H9 (cell line): ENCODE measurements at places on chromosomes 1 and 21.

DNA sequence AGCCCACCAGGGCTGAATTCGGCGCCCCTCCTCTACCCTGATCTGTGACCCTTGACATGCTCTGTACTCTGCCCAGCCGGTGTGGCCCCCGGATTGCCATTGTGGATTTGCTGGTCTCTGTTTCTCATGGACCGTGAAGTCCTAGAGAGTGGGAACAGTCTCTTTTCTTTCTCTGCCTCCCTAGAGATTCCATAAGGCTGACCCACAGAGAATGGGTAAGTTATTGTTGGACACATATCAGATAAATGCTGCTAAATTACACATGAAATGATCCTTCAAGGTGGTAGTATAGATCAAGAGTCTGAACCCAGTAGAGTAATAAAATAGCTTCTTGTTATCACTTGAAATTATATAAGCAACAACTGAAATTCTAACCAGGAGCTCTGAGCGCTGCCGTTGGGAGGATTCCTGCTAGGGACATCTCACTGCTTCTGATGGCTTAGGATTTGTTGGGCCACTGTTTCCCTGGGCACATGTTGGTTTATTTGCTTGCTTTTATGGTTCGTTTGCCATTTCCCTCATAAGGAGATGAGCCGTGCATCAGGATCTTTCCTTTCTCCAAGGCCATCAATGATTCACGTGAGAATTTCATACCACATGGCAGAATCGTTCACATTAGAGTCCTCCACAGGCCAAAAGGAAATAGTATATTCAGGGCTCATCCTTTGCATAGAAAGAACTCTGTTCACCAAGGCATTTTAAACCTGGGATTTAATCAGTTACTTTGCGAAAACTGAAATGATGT, 111.9 kb downstream of the ZBTB18 start:
- no peaks in the 10 kb centered on the region for H3K27me3 ChIP-seq
- no peak overlapping the region for H3K4me3 ChIP-seq
- H3K4me1 ChIP-seq: peaks cover 19% of the 10 kb centered on the region; the same call in 1 of the 2 replicates
- no peaks in the 10 kb centered on the region for H3K36me3 ChIP-seq
- no peak overlapping the region for H3K27ac ChIP-seq

DNA sequence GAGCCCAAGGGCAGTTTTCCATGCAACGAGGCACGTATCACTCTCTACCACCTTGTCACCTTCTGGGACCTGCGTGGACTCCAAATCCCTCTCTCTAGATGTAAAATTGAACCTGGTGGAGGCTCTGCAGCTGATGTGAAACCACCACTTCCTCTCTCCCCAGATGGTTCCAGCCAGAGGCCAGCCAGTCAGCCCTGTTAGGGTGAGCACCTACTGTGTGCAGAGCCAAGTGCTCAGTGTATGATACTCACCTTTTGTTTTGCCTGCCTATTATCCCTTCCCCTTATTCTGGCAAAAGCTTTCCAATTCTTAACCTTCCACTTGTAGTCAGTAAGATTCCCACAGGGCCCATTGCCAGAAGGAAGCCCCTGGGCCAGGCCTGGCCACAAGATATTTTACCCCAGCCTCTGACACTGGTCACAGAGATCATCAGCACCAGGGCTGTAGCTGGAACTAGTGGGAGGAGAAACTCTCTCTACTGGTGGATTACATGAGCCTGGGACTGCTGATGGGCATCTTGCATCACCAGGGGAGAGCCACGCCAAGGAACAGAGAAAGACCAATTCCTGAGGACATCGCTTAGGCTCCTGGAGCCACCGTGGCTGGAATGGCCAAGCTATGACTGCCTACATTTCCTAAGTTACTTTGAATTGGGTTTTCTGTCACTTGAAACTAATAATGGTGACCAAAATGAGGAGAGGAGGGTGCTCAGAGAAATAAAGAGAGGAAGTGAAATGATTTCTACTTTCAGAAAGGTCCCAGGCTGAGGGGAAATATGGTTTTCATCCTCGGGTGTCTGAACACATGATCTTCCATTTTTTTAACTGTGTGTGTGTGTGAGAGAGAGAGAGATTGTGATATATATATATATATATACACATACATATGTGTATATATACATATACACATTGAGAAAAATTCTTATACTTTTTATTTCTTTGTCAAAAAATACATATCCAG, 26.6 kb upstream of the RD3 start:
- H3K4me1 ChIP-seq: peaks cover 3% of the 10 kb centered on the region; the same call in 1 of the 2 replicates
- no peak overlapping the region for H3K27ac ChIP-seq
- H3K36me3 ChIP-seq: no peaks in the 10 kb centered on the region
- no peak overlapping the region for H3K4me3 ChIP-seq
- no peak for DNase-seq

- H3K36me3 ChIP-seq: peaks cover 2% of the 10 kb centered on the region
- DNase-seq: peak; percentile 46
- H3K27me3 ChIP-seq: no peaks in the 10 kb centered on the region; the same call in 1 of the 2 replicates
- H3K4me1 ChIP-seq: no peaks in the 10 kb centered on the region; the same call in 1 of the 2 replicates
- peak overlapping the region; percentile 97 for H3K4me3 ChIP-seq
Observed at GRCh38 chr1:23167353-23168078, 1.1 kb downstream of the LUZP1 start.

GRCh38 chr1:29584776-29585175, 348.5 kb downstream of the PTPRU start:
- DNase-seq: no peak
- H3K36me3 ChIP-seq: no peaks in the 10 kb centered on the region
- H3K27ac ChIP-seq: no peak overlapping the region
- H3K27me3 ChIP-seq: no peaks in the 10 kb centered on the region
- no peak overlapping the region for H3K4me3 ChIP-seq

GRCh38 chr1:204478172-204478899, 16.3 kb downstream of the PIK3C2B start:
- H3K27me3 ChIP-seq: no peaks in the 10 kb centered on the region
- H3K36me3 ChIP-seq: no peaks in the 10 kb centered on the region
- no peak overlapping the region for H3K4me3 ChIP-seq

- H3K4me1 ChIP-seq: no peaks in the 10 kb centered on the region
- no peak overlapping the region for H3K27ac ChIP-seq
- H3K27me3 ChIP-seq: no peaks in the 10 kb centered on the region
- DNase-seq: no peak
Observed at GRCh38 chr1:232662910-232663309, 33.0 kb upstream of the SIPA1L2 start.
